ENCODE measurements at places on chromosomes 3 and 15. TPM values are rescaled to one million over a fixed set of nuclear protein-coding genes. Genes with fewer than 3 reads are reported as not detected.

DNA sequence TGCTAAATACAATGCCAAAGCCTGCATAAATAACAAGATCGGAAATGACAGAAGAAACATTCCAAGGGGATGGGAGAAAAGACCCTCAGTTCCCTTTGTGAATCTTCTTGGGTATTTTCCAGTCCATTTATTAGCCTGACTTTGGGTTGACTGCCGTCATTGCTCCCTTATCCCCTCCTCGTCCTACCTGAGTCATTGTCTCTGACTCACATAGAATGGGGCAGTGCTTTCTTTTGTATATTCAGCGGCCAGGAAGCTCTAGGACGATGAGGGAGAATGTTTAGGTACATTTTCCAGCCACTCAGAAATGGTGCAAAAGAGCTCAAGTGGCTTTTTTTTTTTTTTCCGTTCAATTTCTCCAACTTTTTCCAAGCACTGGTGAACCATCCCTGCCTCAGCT is 71.6 kb downstream of the KAT2B start:
- H3K4me3 ChIP-seq, result no peak overlapping the region
- peak; percentile 12 for DNase-seq
- H3K4me1 ChIP-seq, result no peaks in the 10 kb centered on the region

DNA sequence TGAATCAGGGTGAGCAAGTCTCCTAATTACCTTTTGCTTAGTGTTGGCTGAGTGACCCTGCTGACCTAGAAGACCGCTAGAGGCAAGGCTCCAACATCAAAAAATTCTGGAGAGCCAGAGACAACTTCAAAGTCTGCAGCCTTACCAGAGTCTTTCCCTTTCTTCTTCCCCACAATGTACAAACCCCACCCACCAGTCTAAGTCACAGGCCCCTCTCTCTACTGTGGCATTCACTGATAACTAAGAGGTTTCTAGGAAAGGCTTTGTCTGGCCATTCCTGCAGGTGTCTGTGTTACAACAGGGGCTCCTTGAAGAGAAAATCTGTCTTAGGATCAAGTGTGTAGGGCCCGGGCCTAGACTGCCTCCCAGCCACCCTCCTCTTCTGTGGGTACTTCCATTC is 525 bp downstream of the MYH15 start:
- no peaks in the 10 kb centered on the region for H3K27me3 ChIP-seq
- H3K27ac ChIP-seq, result no peak overlapping the region
- no peak for DNase-seq
- H3K4me3 ChIP-seq, result no peak overlapping the region
- no peaks in the 10 kb centered on the region for H3K36me3 ChIP-seq
- no peaks in the 10 kb centered on the region for H3K4me1 ChIP-seq

Gene THUMPD3
- total RNA-seq, result 79.5 TPM

GRCh38 chr3:195750797-195751520 is 30.2 kb downstream of the MUC20 start:
- no peak for DNase-seq
- H3K36me3 ChIP-seq, result no peaks in the 10 kb centered on the region
- H3K27ac ChIP-seq, result no peak overlapping the region
- no peak overlapping the region for H3K4me3 ChIP-seq
- H3K4me1 ChIP-seq, result peaks cover 13% of the 10 kb centered on the region
- no peaks in the 10 kb centered on the region for H3K27me3 ChIP-seq

Gene ITGA11
- total RNA-seq, result not detected

Gene CSTA
- 11.0 TPM for total RNA-seq

DNA sequence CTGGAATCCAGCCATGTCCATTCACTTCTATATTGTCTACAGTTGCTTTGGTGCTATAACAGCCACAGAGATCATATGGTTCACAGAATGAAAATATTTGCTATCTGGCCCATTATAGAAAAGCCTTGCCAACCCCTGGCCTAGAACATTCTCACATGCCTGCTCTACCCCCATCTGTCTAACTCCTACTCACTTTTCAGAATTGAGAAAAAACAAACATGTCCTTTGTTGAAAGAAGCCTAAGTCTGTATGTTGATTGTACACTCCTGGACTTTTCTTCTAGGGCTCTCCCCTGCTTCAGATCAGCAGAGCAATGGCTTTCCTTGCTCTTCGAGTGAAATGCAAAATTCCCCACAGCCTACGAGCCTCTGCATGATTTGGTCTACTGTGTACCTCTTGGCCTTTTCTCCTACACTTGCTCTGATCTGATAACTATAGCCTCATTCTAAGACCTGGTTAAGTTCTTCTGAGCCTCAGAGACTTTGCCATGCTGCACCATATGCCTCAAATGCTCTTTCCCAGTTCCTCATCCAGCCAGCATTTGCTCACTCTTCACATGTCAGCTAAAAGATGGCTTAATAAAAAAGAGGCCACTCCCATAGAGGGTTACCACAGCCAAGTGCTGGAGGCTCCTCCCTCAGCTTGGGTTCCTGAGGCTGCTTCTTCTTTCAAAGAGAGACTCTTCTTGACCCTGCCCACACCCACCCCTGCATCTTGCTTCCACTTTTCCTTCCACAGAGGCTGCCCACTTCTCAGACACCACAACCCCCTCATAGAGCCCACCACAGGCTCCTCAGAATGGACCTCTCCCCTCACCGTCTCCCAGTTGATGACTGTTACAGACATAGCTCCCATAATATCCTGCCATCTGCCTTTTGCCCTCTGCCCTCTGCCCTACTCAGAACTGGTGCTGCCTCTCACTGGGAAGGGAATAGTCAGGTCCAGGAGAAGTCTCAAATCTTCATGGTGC is 22.9 kb upstream of the DCLK3 start:
- peaks cover 58% of the 10 kb centered on the region for H3K27me3 ChIP-seq
- no peak overlapping the region for H3K4me3 ChIP-seq
- H3K36me3 ChIP-seq, result no peaks in the 10 kb centered on the region
- no peak for DNase-seq

- H3K4me1 ChIP-seq, result no peaks in the 10 kb centered on the region
- H3K27me3 ChIP-seq, result no peaks in the 10 kb centered on the region
- no peak overlapping the region for H3K4me3 ChIP-seq
Observed at GRCh38 chr15:82999905-83000671, 11.4 kb downstream of the C15orf40 start.

- DNase-seq, result no peak
- no peaks in the 10 kb centered on the region for H3K4me1 ChIP-seq
- H3K36me3 ChIP-seq, result no peaks in the 10 kb centered on the region
Observed at GRCh38 chr3:127284258-127284657, 3.6 kb downstream of the PRR20G start.

- H3K27me3 ChIP-seq, result no peaks in the 10 kb centered on the region
- no peaks in the 10 kb centered on the region for H3K4me1 ChIP-seq
- no peak overlapping the region for H3K27ac ChIP-seq
- no peak overlapping the region for H3K4me3 ChIP-seq
- no peak for DNase-seq
- no peaks in the 10 kb centered on the region for H3K36me3 ChIP-seq
Observed at GRCh38 chr3:150656316-150656715, 47.4 kb downstream of the ERICH6 start.

DNA sequence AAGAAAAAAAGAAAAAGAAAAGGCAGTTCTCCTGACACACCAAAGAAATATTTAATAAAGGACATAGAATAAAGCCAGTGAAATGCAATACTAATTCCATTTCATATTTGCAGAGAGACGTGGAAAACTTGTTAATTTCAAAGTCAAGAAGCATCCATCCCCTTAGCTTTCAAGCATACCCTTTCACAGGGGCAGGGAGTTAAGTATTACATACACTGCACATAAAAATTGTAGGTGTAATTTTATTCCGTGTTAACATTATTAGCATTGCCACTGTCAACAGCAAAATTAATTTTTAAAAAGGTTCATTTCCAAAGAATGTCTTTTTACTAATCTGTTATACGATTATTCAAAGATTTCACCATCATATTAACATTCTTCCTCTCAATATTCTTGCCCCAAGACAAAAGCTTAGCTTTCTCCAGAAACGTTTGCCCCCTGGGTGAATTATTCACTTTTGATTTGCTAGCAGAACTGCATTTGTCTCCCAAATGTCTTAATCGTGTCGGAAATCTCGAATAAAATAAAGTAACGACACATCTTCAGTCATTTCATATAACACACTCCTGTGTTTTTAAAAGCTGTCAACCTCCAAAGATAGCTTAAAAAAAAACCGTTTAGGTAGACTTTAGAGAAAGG is 517.9 kb downstream of the MECOM start:
- H3K4me3 ChIP-seq, result peak overlapping the region; percentile 59
- no peaks in the 10 kb centered on the region for H3K36me3 ChIP-seq
- DNase-seq, result no peak
- no peak overlapping the region for H3K27ac ChIP-seq
- H3K4me1 ChIP-seq, result peaks cover 2% of the 10 kb centered on the region

- peak overlapping the region; percentile 56 for H3K27ac ChIP-seq
- DNase-seq, result peak; percentile 82
- H3K4me1 ChIP-seq, result peaks cover 45% of the 10 kb centered on the region
- no peaks in the 10 kb centered on the region for H3K36me3 ChIP-seq
- peak overlapping the region; percentile 63 for H3K4me3 ChIP-seq
- no peaks in the 10 kb centered on the region for H3K27me3 ChIP-seq
Observed at GRCh38 chr3:187750006-187750512, 4.8 kb upstream of the BCL6 start.

Gene RPSA
- 2,486 TPM for total RNA-seq

DNA sequence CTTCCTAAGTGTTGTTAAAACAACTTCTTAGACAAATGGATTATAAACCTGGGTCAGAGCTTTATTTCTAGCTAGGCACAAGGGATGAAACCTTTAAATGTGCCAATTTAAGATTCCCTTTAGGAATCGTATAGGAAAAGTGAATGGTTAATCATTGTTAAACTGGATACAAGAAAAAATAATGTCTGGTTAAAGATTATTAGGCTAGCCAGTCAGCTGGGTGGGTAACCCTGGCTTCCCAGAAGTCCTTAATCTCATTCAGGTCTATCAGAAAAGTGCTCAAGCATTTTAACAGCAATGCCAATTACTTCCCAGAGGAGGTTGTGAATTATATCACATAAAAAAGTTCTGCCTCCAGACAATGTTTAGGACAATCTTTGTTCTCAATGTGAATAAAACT is 37.6 kb downstream of the NANOGP8 start:
- H3K4me1 ChIP-seq, result no peaks in the 10 kb centered on the region
- no peaks in the 10 kb centered on the region for H3K27me3 ChIP-seq
- H3K27ac ChIP-seq, result no peak overlapping the region
- no peaks in the 10 kb centered on the region for H3K36me3 ChIP-seq
- no peak overlapping the region for H3K4me3 ChIP-seq

Gene TMEM207
- not detected for total RNA-seq

DNA sequence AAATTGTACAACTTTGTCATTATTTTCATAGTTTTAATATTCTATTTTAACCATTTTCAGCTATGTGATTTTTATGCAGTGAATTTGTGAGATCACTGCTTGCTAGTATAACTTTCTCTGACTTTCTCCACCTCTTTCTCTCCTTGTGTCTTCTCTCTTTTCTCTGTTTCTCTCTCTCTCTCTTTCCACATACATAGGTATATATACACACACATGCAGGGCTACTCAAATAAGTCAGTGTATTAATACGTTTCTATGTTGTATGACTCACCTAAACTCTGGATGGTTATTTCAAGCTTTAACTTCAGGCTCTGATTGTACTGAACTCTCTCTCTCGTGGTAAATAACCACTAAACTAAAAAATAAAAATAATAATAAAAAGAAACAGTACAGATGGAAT is 1389.3 kb upstream of the ALCAM start:
- H3K4me3 ChIP-seq, result no peak overlapping the region
- DNase-seq, result no peak
- no peaks in the 10 kb centered on the region for H3K4me1 ChIP-seq
- H3K27ac ChIP-seq, result no peak overlapping the region

GRCh38 chr3:170623524-170623923 is 37.6 kb upstream of the SLC7A14 start:
- H3K4me1 ChIP-seq, result no peaks in the 10 kb centered on the region
- no peaks in the 10 kb centered on the region for H3K27me3 ChIP-seq
- no peak overlapping the region for H3K4me3 ChIP-seq
- DNase-seq, result no peak

Data from HCT116 (cell line).